CD4-positive, alpha-beta memory T cell (primary cell): ENCODE measurements at places on chromosomes 7 and 10. TPM values are rescaled to one million over a fixed set of nuclear protein-coding genes. Genes with fewer than 3 reads are reported as not detected.

- H3K27me3 ChIP-seq = no peaks in the 10 kb centered on the region
- H3K4me1 ChIP-seq = no peaks in the 10 kb centered on the region
- no peak overlapping the region for H3K27ac ChIP-seq
- peaks cover 20% of the 10 kb centered on the region for H3K36me3 ChIP-seq
- peak; percentile 50 for DNase-seq
- H3K4me3 ChIP-seq = no peak overlapping the region
These were observed 86.1 kb upstream of the DNAJB6 start for GRCh38 chr7:157250605-157251228.

DNA sequence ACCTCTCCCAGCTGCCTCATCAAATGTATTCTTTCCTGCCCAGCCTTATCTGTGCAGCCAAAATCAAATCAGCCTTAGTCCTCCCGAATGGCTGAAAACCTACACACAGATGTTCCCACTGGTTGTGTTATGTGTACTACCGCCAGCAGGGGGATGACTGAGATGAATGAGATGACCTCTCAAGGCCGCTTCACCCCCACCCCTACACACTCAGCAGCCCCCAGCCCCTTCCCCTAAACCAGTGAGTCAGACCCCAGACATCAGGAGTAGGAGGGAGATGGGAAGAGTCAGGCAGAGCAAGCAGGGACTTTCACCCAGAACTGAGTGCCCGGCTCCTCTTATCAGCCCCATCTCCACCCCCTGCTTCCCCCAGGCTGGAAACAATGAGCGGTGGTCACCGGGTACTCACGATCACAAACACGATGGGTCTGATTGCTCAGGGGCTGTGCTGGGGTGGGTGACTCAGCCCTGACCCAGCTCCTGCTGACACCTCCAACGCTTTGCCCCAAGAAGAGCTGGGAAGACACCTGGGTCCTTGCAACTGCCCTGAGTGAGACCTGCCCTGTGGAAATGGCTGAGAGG is 6.5 kb upstream of the C10orf105 start:
- no peaks in the 10 kb centered on the region for H3K27me3 ChIP-seq
- peak overlapping the region; percentile 73 for H3K27ac ChIP-seq
- no peak for DNase-seq

- H3K4me3 ChIP-seq = no peak overlapping the region
- no peaks in the 10 kb centered on the region for H3K27me3 ChIP-seq
- DNase-seq = no peak
- H3K4me1 ChIP-seq = peaks cover 7% of the 10 kb centered on the region
These were observed 6.5 kb downstream of the ANLN start for GRCh38 chr7:36396150-36396549.

Gene ATOH7
- polyA plus RNA-seq = not detected

Gene TM9SF3
- 125 TPM for polyA plus RNA-seq

Gene CCL24
- not detected for polyA plus RNA-seq

- no peak for DNase-seq
- H3K27ac ChIP-seq = no peak overlapping the region
- H3K36me3 ChIP-seq = no peaks in the 10 kb centered on the region
- H3K4me3 ChIP-seq = no peak overlapping the region
- no peaks in the 10 kb centered on the region for H3K4me1 ChIP-seq
- no peaks in the 10 kb centered on the region for H3K27me3 ChIP-seq
These were observed 70.4 kb downstream of the FAM171A1 start for GRCh38 chr10:15300697-15301096.

Gene TEX36
- not detected for polyA plus RNA-seq

- H3K4me1 ChIP-seq = peaks cover 29% of the 10 kb centered on the region
- no peaks in the 10 kb centered on the region for H3K27me3 ChIP-seq
- no peaks in the 10 kb centered on the region for H3K36me3 ChIP-seq
- no peak overlapping the region for H3K27ac ChIP-seq
- no peak overlapping the region for H3K4me3 ChIP-seq
- DNase-seq = no peak
These were observed 87.8 kb downstream of the TBXAS1 start for GRCh38 chr7:139916717-139917395.

DNA sequence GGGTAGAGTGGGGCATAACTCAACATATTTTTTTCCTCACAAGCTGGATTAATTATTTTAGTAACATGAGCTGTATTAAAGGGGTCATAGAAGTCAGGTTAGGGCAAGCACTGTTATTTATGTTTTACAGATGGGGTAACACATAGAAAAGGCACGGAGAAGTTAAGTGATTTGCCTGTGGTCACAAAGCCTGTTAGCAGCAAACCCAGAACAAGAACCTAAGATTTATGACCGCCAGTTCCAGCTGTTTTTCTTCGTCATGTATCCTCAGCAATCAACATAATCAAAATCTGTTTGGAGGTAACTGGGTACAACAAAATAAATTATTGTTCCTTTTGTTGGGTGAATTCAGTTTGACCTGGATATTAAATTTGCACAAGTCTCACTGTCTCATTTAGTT is 57.2 kb upstream of the BET1 start:
- H3K4me3 ChIP-seq = no peak overlapping the region
- no peak for DNase-seq
- peaks cover 12% of the 10 kb centered on the region for H3K4me1 ChIP-seq
- peaks cover 4% of the 10 kb centered on the region for H3K27me3 ChIP-seq
- no peaks in the 10 kb centered on the region for H3K36me3 ChIP-seq

GRCh38 chr10:60732198-60732806 is 46.0 kb upstream of the CDK1 start:
- H3K36me3 ChIP-seq = no peaks in the 10 kb centered on the region
- no peaks in the 10 kb centered on the region for H3K27me3 ChIP-seq
- H3K27ac ChIP-seq = peak overlapping the region; percentile 72
- H3K4me1 ChIP-seq = peaks cover 56% of the 10 kb centered on the region
- H3K4me3 ChIP-seq = peak overlapping the region; percentile 19
- peak; percentile 50 for DNase-seq

GRCh38 chr7:68922850-68923249 is 675.4 kb upstream of the AUTS2 start:
- no peak for DNase-seq
- H3K27ac ChIP-seq = no peak overlapping the region
- no peak overlapping the region for H3K4me3 ChIP-seq
- no peaks in the 10 kb centered on the region for H3K4me1 ChIP-seq
- H3K36me3 ChIP-seq = no peaks in the 10 kb centered on the region
- H3K27me3 ChIP-seq = no peaks in the 10 kb centered on the region

Gene STEAP4
- polyA plus RNA-seq = not detected

- H3K36me3 ChIP-seq = no peaks in the 10 kb centered on the region
- H3K4me1 ChIP-seq = peaks cover 7% of the 10 kb centered on the region
- DNase-seq = no peak
- H3K27me3 ChIP-seq = no peaks in the 10 kb centered on the region
These were observed 259.5 kb upstream of the LRRN3 start for GRCh38 chr7:110831419-110831818.

- no peaks in the 10 kb centered on the region for H3K27me3 ChIP-seq
- H3K27ac ChIP-seq = no peak overlapping the region
- no peak overlapping the region for H3K4me3 ChIP-seq
- DNase-seq = no peak
- H3K4me1 ChIP-seq = no peaks in the 10 kb centered on the region
- no peaks in the 10 kb centered on the region for H3K36me3 ChIP-seq
These were observed 64.4 kb downstream of the SAMD9 start for GRCh38 chr7:93053209-93053948.

Gene CYP26C1
- polyA plus RNA-seq = not detected

- H3K4me1 ChIP-seq = no peaks in the 10 kb centered on the region
- H3K27me3 ChIP-seq = no peaks in the 10 kb centered on the region
- H3K27ac ChIP-seq = no peak overlapping the region
- no peak for DNase-seq
- no peaks in the 10 kb centered on the region for H3K36me3 ChIP-seq
These were observed 278.9 kb downstream of the HPSE2 start for GRCh38 chr10:98956576-98957260.

DNA sequence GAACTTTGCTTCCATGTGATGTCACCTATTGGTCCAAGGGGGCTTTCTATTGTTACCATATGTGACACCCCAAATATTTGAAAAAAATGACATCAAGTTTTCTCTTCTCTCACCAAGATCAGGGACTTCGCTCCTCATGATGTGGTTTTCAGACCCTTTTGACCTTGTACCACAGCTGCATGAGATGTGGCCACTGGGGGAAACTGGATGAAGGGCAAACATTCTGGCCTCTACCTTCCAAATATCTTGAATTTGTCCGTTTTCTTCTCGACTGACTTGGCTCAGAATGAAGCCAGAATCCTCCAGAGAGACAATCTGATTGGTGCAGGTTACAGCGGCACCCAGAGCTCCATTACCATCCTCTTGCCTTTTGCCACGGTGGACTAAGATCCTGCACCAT is 122.7 kb downstream of the PRKCQ start:
- no peaks in the 10 kb centered on the region for H3K4me1 ChIP-seq
- no peaks in the 10 kb centered on the region for H3K27me3 ChIP-seq
- DNase-seq = no peak
- no peak overlapping the region for H3K4me3 ChIP-seq

Gene SHLD2
- polyA plus RNA-seq = 25.8 TPM

Gene SPAM1
- polyA plus RNA-seq = not detected

GRCh38 chr7:90759710-90760109 is 163.6 kb downstream of the CDK14 start:
- H3K27me3 ChIP-seq = no peaks in the 10 kb centered on the region
- H3K4me3 ChIP-seq = no peak overlapping the region
- DNase-seq = no peak
- no peaks in the 10 kb centered on the region for H3K4me1 ChIP-seq
- no peak overlapping the region for H3K27ac ChIP-seq
- no peaks in the 10 kb centered on the region for H3K36me3 ChIP-seq

DNA sequence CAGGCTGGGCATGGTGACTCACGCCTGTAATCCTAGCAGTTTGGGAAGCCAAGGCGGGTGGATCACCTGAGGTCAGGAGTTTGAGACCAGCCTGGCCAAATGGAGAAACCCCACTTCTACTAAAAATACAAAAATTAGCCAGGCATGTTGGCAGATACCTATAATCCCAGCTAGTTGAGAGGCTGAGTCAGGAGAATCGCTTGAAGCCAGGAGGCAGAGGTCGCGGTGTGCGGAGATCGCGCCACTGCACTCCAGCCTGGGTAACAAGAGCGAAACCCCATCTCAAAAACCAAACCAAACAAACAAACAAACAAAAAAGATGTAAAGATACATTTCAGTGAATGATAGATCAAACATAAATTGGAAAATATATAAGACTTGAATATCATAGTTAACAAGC is 105.9 kb downstream of the PLPP4 start:
- H3K36me3 ChIP-seq = no peaks in the 10 kb centered on the region
- H3K4me3 ChIP-seq = no peak overlapping the region
- DNase-seq = no peak
- no peak overlapping the region for H3K27ac ChIP-seq

DNA sequence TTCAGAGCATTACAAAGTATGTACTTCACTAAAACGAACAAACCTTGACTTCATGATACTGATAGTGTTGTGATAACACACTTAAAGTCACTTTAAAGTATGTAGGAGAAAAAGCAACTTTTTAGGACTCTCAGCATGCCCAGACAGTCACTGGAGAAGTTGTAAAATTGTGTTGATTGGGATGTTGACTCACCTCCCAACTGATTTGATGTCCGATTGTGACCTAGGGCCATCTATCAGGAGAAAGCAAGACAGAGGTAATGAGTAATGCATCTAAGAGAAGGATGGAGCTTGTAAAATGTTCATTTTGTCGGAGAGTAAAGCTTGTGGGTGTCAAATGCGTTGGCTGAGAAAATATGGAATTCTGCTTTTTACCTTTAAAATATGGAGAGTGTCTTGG is 135.4 kb upstream of the SEMA3D start:
- H3K4me1 ChIP-seq = no peaks in the 10 kb centered on the region
- no peak overlapping the region for H3K27ac ChIP-seq
- H3K27me3 ChIP-seq = no peaks in the 10 kb centered on the region
- H3K4me3 ChIP-seq = no peak overlapping the region
- DNase-seq = no peak
